ENCODE measurements at places on chromosomes 11 and 22.
A peak's percentile ranks its signal among the peaks of the same experiment; 100 is the strongest.

- no peak for DNase-seq
These were observed 35.0 kb upstream of the SLC25A1 start for GRCh38 chr22:19213442-19214077.

- DNase-seq, result no peak
These were observed 22.9 kb downstream of the GUCD1 start for GRCh38 chr22:24532075-24532474.

DNA sequence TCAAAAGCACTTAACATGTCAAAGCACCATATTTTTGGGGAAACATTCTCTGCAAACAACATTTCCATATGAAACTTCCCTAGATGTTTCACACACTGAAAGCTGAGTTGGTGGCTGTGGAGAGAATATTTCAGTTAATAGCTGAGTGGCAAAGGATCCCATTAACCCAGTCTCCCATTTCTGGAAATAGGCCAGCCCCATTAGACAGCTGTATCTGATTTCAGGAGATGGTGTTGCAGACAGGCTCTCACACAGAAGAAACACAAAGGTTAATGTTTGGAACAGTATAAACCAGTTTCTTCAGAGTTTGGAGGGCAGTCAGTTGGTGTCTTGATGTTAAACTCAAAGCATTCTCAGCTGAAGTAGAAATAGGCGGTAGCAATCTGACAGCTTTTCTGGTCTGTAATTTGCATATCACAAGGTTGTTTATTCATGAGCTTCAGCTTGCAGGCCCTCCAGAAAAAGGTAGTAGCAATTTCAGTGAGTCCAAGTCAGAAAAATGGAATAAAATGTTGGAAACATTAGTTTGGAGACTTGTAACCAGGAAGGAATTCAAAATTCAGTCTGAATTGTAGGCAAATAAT lies 15.5 kb upstream of the ZBTB44 start:
- no peak for DNase-seq

DNA sequence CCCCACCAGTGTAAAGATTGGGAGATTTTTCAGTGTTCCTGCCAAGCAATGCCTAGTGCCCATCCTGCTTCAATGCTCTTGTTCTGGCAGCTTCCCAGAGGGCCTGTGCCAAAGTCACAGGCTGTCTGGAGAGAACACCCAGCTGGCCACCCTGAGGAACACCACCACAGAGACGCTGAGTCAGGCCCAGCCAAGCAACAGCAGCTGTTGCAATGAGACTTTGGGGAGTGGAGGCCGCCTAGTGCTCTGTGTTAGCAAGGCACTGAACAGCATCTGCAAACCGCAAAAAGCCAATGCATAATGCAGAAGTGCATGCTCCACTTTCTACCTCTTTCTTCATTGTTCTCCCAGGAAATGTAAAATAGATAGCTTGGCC lies 168.1 kb downstream of the NXPE2 start:
- no peak for DNase-seq

DNA sequence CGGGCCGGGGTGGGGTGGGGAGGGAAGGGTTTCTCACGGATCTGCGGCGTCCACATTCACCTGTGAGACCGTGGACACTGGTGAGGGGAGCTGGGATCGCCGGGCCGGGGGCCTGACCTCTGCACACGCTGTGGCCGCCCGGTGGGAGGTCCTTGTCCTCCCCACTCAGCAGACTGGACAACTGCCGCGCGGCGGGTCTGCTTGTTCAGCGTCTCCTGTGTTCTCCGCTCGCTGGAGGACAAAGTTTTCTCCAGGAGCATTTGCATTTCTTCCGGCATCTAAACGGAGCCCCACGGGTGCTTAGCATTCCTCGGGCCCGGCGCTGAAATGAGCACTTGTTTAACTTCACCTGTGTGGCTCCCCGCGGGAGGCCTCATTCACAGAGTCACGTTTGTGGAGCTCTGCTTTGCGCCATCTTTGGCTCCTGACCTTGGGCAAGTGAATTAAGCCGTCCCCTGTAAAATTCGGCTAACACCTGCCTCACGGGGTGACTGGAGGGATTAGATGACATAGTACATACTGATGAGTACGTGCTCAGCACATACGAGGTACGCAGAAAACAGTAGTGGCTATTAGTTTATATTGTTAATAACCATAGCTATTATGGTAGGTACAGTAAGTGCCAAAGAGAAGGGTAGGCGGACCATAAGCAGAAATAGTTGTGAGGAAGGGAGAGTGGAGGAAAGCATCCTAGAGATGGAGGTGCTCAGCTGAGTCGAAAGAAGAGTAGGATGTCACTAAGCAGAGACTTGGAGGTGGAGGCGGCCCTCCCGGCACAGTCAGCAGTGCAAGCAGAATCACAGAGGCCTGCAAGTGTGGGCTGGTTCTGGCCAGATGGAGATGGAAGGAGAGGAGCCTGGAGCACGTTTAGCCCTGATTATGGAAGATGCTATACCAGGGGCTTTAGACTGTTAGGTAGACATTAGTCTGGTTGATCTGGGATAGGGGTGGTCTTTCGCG lies 885 bp downstream of the TRMU start:
- no peak for DNase-seq

- DNase-seq, result no peak
These were observed 934 bp upstream of the TMEM132A start for GRCh38 chr11:60923326-60923725.

- DNase-seq, result no peak
These were observed 563 bp upstream of the ENDOD1 start for GRCh38 chr11:95088946-95089619.

- no peak for DNase-seq
These were observed 35.6 kb downstream of the KCNC1 start for GRCh38 chr11:17770048-17770652.

DNA sequence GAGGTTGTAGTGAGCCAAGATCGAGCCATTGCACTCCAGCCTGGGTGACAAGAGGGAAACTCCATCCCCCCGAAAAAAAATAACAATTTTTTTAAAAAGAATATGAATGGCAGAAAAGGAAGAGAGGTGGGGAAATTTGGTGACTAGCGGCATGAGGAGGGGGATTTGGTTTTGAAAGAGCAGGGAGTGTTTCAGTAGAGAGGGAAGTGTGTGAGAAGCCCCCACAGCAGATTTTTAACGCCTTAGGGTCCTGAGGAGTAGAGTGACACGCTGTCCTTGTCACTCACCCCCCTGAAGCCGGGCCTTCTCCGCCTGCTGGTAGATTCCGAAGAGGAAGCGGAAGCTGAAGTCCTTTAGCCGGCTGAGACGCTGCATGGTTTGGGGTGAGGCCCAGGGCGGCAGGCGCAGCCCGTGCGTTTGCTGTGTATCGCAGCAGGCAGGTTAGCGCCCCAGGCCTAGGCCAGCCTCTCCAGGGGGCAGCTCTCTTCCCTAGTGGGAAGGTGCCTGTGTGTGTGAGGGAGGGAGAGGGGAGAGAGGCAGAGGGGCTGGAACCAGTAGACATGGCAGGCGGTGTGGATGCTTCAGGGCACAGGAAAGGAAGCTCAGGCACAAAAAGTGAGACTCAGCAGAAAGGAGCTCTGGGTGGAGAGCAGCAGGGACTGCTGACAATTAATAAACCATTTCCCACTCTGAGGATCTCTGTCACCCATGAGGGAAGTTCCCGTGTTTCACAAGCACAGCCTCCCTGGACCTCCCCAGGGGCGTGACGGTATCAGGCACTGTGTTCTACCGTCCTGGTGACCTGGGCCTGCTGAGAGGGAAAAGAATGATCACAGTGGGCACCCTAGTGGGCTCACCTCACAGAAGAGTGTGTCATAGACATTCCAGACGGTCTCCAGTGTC lies 3.9 kb downstream of the ACP2 start:
- no peak for DNase-seq

DNA sequence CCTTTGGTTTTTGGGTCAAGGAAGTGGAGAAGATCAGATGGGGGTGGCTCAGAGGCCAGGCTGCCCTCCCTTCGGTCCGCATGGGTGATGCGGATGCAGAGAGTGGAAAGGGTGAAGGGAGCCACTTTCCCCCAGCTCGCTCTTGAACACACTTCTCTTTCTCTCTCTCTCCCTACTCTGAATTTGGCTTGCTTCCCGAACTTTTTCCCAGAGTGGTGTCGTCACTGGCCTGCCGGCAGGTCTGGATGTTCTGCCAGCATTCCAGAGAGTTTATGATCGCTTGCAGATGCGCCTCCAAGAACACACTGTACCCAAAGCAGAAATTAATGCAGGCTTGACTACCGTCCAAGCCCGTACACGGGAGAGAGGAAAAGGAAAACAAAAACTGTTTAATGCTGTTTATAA lies 103.2 kb downstream of the ZBTB16 start:
- no peak for DNase-seq

- no peak for DNase-seq
These were observed 247.1 kb downstream of the C11orf87 start for GRCh38 chr11:109668973-109669634.

- DNase-seq, result no peak
These were observed 48.0 kb downstream of the MYO7A start for GRCh38 chr11:77175869-77176539.

- peak; percentile 61 for DNase-seq
These were observed 1.4 kb upstream of the MOB2 start for GRCh38 chr11:1487851-1488574.

DNA sequence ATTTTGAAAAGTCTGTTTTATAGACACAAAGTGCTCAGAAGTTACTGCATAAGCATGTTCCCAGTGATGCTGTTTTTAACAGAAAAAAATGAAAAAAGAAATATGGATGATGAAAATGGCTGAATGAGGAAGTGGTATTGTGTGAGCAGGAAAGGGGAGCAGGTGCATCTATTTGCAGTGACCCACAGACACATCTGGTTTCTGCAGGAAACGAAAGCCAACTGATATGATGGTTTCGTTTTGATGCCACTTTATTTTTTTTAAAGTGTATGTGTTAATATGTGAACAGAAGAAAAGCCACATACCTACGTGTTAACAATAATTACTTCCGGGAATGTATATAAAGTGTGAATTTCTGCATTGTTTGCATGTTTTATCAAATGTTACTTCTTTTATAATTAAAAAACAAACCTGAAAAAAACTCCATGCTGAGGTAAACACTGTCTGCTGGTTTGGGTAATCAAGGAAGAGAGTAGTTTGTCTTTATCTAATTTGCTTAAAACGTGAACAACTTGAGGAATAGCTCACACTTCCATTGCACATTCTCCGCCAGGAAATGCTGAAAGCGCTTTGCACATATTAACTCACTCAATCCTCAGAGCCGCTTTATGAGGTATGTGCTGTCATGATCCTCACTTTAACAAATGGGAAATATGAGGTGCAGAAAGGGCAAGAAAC lies 1335.9 kb downstream of the TBC1D22A start:
- DNase-seq, result peak; percentile 63

DNA sequence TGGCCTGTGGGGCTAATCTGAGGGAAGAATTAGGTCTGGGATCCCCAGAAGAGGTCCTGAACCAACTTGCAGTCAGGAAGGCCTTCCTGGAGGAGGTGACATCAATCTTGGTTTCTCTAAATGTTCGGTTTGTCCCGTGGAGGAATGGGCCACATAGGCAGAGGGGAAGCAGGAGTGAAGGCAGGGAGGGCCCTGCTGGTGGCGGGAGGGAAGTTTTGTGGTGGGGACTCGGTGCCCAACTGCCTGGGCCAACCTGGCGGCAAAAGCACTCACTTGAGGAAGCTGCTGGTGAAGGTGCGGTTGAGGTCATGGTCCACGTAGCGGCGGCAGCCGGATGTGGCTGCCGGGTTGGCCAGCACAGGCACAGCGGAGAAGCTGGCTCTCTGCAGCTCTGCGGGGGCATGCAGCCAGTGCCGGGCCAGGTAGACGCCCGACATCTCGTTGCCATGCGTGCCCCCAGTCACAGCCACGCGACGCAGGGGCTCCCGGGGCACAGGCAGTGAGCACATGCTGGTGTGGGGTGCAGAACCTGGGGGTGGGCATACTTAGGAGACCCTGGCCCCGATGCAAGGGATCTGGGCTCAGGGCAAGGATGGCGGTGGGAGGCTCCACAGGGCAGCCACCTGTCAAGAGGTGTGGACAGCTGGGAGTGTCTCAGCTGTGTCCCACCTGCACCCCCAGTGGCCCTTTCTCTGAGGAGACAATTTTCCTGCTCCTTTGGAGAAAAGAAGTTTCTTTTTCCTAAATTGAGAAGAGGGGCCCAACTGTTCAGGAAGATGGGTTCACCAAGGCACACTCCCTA lies 3.8 kb downstream of the ACY3 start:
- no peak for DNase-seq

Data from GM12891 (cell line).